ENCODE measurements at places on chromosomes 7 and 10. TPM values are rescaled to one million over a fixed set of nuclear protein-coding genes. Genes with fewer than 3 reads are reported as not detected.

DNA sequence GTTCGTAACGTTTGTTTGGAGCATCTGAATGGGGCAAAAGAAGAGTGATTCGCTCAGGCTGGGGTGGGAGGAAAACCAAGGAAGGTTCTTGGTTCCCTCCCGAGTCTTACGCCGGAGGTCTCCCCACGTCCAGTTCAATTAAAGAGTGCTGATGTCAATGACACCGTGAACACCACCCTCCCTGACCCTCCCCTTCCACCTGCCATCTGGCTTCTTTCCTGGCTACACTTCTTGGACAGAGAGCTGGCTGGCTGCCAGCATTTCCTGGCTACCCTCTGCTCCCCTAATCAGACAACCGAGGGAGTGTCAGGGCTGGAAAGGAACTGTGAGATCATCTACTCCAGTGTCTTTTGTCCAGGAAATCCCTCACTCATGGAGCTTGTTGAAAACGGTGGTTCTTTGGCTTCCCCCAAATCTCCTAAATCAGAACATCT, 24.1 kb upstream of the FFAR4 start:
- DNase-seq: peak; percentile 85

- DNase-seq: no peak
Observed at GRCh38 chr7:91080351-91080750, 183.9 kb upstream of the FZD1 start.

GTF2IRD1 gene
- total RNA-seq: 14.6 TPM

DNA sequence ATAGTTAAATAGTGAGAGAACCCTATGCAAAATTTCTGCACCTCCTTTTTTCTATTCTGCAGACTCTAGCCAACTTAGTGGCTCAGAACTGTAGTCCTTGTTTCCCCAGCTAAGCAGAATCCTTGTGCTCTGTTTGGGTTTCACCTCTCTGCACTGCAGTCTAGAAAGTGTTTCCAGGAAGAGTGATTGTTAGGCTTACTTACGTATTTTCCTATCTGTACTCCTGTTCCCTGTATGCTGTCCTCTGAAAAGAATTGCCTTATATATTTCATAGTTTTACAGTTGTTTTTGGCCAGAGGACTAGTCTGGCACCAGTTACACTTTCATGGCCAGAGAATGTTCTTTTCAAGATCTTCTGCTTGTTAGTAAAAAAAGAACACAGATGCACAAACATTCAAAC, 154.6 kb upstream of the POT1 start:
- DNase-seq: no peak
